ENCODE measurements at places on chromosomes 16 and 17. TPM values are rescaled to one million over a fixed set of nuclear protein-coding genes. Genes with fewer than 3 reads are reported as not detected.

GRCh38 chr17:80612997-80613731 is 68.5 kb downstream of the RPTOR start:
- H3K27me3 ChIP-seq, result no peaks in the 10 kb centered on the region
- H3K27ac ChIP-seq, result no peak overlapping the region
- DNase-seq, result no peak
- no peaks in the 10 kb centered on the region for H3K36me3 ChIP-seq
- no peak overlapping the region for H3K4me3 ChIP-seq
- H3K4me1 ChIP-seq, result no peaks in the 10 kb centered on the region

Gene C17orf100
- polyA plus RNA-seq, result 0.84 TPM

- no peak overlapping the region for H3K27ac ChIP-seq
- no peaks in the 10 kb centered on the region for H3K4me1 ChIP-seq
- DNase-seq, result no peak
- H3K4me3 ChIP-seq, result no peak overlapping the region
- H3K36me3 ChIP-seq, result no peaks in the 10 kb centered on the region
These were observed 4.2 kb downstream of the AIPL1 start for GRCh38 chr17:6430769-6431168.

Gene OSGIN1
- 5.5 TPM for polyA plus RNA-seq

Gene ASGR1
- polyA plus RNA-seq, result 0.19 TPM

- peak overlapping the region; percentile 70 for H3K4me3 ChIP-seq
- H3K36me3 ChIP-seq, result no peaks in the 10 kb centered on the region
- H3K27ac ChIP-seq, result peak overlapping the region; percentile 97
These were observed 1.6 kb downstream of the CTCF start for GRCh38 chr16:67563708-67564468.
